ENCODE measurements at places on chromosomes 6 and 20.
A peak's percentile ranks its signal among the peaks of the same experiment; 100 is the strongest.

DNA sequence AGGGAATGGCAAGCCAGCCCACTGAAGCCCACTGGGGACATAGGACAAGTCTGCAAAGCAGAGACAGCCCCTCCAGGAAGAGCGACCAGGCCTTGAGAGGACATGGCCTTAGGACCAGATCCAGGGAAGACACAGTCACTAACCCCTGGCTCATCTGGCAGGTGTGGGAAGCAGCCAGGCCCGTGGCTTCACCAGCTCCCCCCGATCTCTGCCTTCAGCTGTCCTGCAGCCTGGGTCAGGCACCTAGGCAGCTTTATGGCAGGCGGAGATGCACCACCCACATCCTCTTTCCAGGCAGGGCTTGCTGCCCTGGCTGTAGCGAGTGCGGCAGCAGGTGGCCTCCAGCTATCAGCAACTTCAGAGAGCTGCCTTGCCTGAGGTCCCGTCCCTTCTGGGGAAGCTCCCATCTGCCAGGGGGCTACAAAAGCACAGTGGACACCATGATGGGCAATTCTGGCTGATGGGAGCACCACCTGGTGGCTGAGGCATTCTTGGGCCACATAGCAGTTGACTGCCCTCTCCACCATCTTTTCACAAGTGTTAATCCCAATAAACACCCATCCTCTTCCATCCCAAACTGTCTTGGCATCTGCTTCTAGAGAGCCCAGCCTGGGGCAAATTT is 85.8 kb downstream of the DZANK1 start:
- no peak for DNase-seq

- DNase-seq: no peak
These were observed 3.9 kb upstream of the FAM83C start for GRCh38 chr20:35296101-35296554.

DNA sequence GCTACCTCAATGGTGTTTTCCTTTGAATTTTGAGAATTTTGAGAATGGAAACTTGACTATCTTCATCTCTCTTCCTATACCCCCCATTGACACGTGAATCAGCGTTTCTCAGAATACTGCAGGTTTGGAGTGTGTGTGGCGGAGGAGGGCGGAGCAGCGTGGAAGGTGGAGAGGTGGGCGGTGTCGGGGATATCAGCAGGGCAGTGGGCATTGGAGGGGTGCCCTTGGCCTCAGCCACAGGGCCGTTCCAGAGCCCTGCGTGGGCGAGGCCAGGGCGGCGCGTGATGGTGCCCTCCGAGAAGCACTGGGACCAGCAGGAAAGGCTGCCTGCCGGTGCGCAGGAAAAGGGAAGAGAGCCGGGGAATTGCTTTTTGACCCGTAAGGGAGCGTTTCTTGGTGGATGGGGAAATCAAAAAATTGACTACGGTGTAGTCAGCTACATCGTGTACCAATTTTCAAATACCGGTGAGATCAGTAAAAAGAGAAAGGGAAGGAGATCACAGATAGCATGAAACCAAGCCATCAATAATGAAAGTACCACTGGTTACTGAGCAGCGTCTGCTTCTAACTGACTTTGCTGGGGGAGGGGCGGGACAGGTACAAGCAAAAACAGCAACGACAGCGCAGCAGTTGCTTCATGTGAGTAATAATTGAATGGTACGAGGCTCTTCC is 82.7 kb upstream of the DUSP22 start:
- no peak for DNase-seq

GRCh38 chr20:9071976-9072726 is 3.3 kb downstream of the PLCB4 start:
- no peak for DNase-seq

DNA sequence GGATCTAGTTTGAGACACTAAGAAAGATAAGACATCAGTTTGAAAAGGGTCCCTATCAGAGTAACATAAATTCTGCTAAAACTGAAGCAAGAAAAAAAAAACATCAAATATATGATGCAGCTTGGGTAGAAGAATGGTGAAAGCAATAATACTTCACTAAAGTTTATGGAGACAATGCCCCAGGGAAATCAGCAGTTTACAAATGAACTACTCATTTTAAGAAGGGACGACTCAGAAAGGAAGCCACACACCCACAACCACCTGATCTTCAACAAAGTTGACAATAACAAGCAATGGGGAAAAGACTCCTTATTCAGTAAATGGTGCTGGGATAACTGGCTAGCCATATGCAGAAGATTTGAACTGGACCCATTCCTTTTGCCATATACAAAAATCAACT is 143.5 kb downstream of the TPBG start:
- DNase-seq: no peak

- DNase-seq: peak; percentile 17
These were observed 765 bp upstream of the GMDS start for GRCh38 chr6:2245877-2246863.

DNA sequence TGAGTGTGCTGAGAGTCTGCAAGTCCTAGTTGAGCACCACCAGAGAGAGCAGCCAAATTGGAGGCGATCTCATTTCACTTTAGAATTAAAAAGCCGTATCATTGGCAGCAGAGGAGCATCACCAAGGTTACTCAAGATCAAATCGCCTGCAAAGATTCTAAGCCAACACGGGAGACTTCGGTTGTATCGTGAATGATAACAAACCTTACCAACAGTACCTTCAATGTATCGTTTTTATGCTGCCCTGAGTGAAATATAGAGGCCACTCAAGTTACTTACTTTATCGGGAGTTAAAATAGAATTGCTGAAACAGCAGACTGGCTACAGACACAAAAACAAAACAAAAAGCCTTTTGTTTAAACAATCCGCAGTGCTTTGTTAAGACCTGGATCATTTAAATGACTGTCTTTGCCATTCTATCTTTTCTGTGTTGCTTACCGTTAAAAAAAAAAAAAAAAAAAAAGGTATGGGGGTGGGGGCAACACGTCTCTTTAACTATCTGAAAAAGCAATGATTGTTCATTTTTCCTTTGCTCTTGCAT is 14.2 kb downstream of the NHSL1 start:
- no peak for DNase-seq

GRCh38 chr6:106363401-106364138 is 3.1 kb downstream of the CRYBG1 start:
- no peak for DNase-seq

DNA sequence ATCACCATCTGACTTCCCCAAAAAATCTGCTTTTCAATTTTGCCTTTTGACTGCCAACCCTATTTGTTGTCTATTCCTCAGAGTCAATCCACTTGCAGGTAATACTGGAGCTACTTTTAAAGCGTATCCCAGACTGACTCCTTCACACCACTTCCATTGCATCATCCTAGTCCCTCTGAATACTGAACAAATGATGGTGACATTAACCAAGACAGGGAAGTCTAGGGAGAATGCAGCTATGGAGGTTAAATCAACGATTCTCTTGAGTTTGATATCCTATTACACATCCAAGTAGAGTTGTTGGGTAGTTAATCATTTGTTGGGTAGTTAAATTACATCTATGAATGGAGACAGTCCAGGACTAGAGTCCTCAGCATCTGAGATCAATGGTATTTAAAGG is 2.0 kb downstream of the OGFRL1 start:
- no peak for DNase-seq

DNA sequence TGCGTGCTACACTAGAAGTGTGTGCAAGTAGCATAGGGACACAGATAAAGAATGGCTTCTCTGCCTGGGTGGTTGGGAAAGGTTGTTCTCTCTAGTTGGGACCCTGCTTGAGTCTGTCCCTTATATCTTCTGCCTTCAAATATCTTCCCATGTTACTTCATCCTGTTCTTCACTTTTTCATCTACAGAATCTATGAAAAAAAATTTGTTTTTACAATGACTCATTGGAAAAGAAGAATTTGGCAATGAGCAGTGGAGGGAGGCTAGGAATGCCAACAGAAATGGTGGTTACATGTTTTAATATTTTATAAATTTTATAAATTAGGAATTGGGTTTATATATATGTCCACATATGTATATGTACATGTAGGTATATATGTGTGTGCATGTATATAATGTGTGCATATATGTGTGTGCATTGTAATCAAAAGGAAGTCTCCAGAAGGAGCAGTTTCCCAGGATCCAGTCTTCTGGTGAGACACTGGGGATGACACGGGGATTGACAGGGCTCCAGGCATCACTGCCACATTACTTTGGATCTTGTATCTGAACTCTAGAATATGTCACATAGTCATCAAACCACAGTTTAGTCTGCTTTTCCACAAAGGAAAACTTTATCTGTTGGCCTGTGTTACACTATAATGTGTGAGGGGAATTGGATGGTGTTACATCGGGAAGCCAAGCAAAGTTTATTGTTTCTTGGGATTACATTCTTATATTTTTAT is 75.3 kb upstream of the RIPOR2 start:
- no peak for DNase-seq

GRCh38 chr6:87391334-87391733 is 16.4 kb upstream of the CFAP206 start:
- DNase-seq: peak; percentile 72

- peak; percentile 77 for DNase-seq
These were observed 9.1 kb upstream of the TAGAP start for GRCh38 chr6:159053781-159054398.

- no peak for DNase-seq
These were observed 461.0 kb downstream of the TBC1D32 start for GRCh38 chr6:120873125-120873865.

DNA sequence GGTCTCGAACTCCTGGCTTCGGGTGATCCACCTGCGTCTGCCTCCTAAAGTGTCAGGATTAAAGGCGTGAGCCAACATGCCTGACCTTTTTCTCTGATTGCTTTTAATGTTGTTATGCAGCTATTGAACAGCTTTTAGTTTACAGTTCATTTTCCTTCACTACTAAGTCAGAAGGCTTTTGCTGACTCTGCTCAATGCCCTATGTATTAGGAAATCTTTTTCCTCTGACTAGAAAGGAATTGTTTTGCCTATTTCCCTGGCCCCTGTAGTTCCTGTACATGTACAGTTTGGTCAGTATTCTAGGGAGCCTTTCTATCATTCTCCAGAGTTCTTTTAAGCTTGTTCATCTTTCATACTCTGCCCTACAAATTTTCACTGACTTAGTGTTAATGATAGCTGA is 280.2 kb downstream of the CDKAL1 start:
- DNase-seq: no peak

GRCh38 chr20:57464642-57465211 is 60.2 kb downstream of the CTCFL start:
- DNase-seq: peak; percentile 72

DNA sequence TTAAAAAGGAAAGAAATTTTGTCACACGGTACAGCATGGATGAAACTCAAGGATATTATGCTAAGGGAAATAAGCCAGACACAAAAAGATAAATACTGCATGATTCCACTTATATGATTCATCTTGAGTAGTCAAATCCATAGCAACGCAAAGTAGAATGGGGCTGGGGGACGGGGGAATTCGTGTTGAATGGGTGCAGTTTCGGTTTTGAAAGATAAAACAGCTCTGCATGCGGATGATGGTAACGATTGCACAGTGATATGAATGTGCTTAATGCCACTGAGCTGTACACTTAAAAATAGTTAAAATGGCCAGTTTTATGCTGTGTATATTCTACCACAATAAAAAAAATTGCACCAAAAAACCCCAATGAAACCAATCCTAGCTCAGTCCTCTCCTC is 52.9 kb upstream of the SIRPA start:
- DNase-seq: no peak

GRCh38 chr6:38175786-38176185 is 356.3 kb downstream of the ZFAND3 start:
- no peak for DNase-seq

- DNase-seq: no peak
These were observed 42.2 kb downstream of the METTL24 start for GRCh38 chr6:110315869-110316398.

GRCh38 chr6:31055441-31055840 is 45.2 kb downstream of the MUC22 start:
- no peak for DNase-seq

- DNase-seq: no peak
These were observed 80.8 kb upstream of the COL21A1 start for GRCh38 chr6:56327946-56328727.

GRCh38 chr20:62043131-62043914 is 22.4 kb downstream of the TAF4 start:
- DNase-seq: no peak

DNA sequence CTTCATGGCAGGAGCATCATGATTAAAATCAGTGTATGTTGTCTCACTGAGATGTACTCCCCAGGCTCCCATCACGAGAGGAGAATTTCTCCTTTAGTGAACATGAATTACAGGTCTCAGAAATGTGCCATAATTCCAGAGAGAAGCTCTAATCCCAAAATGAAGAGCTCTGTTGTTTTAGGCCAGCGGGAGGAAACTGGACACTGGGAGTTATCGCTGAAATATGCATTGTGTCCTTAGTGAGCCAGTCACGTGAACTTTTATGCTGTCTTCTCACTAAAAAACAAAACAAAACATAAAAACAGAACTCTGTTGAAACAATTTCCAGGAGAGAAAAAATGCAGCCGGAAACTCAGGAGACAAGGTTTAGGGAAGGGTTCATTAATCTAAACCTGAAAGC is 315.7 kb upstream of the NT5E start:
- no peak for DNase-seq

DNA sequence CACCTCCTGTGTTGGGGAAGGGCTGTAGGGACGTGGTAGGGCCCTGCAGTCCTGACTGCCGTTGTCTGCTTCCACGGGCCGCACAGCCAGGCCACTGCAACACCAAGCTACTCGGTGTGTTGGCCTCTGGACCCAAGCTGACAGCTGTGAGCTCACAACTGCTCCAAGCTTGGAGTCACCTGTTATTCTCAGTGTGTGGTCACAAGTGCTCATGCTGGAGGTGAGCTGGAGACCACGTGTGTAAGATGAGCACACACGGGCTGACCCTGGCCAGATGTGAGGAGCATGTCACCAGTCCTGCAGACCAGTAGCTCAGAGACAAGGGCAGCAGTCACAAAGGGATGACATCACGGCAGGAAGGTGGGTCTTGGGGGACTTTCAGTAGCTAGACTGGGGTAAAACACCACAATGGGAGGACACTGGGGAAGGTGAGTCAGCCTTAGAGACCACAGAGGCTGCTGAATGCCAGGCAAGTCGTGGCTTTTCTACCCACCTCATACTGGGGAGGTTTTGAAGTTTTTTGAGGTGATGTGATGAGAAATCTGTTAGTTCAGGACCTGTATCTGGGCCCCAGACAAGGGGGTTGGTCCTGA is 87.3 kb downstream of the FAM120B start:
- DNase-seq: no peak

DNA sequence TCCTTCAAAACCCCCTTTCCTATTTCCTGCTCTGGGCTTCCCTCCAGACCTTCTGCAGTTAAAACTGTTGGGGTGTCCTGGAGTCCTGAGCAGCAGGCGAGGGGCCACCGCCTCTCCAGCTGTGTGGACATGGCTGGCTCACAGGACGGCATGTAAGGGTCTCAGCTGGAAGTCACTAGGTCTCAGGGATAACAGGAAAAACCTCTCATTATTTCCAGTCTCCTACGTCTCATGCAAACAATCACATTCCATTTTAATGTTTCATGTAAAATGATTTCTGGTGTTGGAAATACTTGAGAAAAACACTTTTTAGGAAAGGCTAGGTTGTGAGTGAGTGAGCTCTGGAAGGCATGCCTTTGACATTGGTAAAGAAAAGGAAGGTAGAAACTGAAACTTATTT is 158.7 kb downstream of the SCML4 start:
- no peak for DNase-seq

GRCh38 chr6:53734473-53735299 is 60.1 kb upstream of the LRRC1 start:
- peak; percentile 23 for DNase-seq

All from AML-193 (cell line).